ENCODE measurements at places on chromosomes 3 and 15.

- DNase-seq, result no peak
These were observed 248.1 kb downstream of the ERC2 start for GRCh38 chr3:56219894-56220805.

DNA sequence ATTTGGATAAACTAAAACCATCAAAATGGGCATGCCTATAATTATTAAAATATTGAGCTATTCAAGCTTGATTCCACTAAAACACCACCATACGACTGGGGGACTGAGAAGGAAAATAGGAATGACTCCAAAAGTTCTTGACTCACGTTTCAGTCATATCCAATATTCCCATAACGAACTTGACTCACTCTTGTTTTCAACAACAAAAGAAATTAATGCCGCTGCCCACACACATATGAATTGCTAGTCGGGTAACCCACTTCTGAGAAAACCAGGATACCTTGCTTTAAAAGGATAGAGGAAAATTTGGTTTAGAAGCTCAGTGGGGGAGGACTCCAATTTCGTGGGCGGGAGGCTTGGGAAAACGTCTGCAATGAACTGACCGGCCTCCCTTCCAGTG lies 5.2 kb downstream of the HTR3C start:
- no peak for DNase-seq

DNA sequence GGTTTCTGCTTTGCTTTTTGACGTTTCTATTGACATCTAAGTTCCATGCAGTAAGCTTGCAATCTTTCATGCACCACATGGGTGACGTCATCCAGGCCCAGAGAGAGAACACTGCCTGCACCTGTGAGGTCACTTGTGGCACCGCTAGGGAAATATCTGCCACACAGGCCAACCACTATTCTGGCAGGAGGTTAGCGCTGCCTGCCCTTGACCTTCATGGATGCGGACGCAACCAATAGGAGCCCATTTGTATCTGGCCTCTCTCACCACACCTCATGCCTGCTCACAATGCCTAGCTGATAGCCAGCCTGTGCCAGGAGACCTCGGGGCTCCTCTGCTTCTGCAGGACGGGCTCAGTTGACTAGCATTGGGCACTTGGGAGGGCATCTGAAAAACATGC lies 55.8 kb upstream of the PRR23E start:
- DNase-seq, result no peak

DNA sequence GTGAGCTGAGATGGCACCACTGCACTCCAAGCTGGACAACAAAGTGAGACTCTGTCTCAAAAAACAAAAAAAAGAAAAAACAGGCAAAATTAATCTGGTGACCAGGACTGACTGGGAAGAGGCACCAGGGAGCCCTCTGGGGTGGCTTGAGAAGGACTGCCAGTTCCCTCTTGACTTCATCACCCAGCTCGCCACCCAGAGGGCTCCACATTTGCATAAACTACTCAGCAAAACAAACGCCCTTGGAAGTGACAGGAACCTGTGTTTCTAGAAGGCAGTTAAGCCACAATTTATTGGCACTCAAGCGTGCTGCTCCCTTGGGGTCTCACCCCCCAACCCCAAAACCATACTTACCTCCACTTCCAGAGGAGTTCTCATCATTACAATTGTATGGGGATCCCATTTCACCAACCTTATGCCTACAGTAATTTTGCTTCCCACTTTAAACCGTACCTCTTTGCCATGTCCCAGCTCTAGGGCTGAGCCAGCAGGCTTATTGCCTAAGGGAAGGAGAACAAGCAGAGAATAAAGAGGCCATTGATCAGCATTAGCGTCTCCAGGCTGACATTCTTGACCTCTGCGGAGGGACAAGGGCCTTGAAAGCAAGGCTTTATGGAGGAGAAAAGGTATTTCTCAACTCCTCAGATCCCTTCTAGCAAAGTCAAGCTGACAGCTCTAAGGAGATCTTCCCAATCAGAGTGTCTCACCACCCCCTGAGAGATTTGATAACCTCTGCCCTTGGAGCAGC lies 357.4 kb downstream of the SHQ1 start:
- DNase-seq, result no peak

GRCh38 chr3:32630266-32630665 lies 54.7 kb upstream of the CNOT10 start:
- no peak for DNase-seq

- no peak for DNase-seq
These were observed 55.4 kb downstream of the DCBLD2 start for GRCh38 chr3:98846101-98846500.

GRCh38 chr3:53765753-53766152 lies 80.5 kb downstream of the CHDH start:
- no peak for DNase-seq

DNA sequence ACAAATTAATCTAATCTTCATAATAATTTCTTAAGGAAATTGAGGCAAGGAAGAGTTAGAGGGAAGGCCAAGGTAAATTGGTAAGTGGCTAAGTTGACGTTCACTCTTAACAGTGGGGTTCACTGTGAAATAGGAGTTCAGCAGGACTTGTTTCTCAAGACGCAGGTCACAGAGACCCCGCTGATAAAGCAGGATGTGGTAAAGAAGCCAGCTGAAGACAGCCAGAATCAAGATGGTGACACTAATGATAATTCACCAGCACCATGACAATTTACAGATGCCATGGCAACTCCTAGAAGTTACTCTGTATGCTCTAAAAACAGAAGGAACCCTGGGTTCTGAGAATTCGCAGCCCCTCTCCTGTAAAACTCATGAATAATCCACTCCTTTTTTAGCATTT lies 100.1 kb upstream of the CTDSPL start:
- no peak for DNase-seq

DNA sequence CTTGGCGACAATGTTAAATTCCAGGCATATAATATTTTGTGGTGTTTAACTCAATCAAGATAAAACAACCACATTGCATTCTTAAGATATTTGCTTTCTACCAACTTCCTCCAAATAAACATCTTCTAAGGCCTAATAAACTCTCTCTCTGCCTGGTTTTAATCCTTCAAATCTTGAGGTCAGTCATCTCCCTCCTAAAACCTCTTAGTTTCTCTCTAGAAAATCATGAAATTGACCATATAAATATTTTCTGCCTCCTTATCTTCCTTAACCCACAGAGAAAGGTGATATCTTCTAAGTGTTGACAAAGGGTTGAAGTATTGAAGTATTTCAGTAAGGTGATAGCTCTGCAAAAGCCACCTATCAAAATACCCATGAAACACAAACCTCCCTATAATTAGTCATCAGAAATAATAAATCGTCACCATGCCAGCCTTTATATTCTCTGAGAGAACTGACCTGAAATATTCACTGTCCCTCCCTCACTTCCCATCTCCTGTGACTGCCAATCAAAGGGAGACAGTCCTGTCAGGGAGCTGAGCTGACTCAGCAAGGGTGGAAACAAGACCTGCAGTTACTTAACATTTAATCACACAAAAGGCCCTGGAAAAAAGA lies 1261.1 kb downstream of the ROBO1 start:
- no peak for DNase-seq

GRCh38 chr15:73378089-73378488 lies 9.3 kb upstream of the HCN4 start:
- DNase-seq, result no peak

DNA sequence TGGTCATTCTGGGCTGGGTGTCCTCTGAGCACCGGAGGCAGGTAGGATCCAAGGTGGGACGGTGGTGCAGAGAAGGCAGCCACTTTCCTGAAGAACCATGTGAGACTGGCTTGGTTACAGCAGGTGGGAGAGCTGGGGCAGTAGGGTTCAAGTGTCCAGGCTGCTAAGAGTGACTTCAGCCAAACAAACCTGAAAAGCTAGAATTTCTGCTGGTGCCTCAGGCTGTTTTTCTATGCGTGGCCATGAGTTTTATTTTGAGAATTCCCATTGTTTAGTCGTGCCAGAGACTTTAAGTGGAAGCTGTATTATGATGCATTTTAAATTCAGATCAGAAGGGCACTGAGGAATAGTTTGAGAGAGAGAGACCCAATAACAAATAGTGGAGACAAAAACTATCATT lies 20.1 kb downstream of the USP13 start:
- DNase-seq, result no peak

- DNase-seq, result no peak
These were observed 476.3 kb downstream of the AGBL1 start for GRCh38 chr15:86555939-86556338.

DNA sequence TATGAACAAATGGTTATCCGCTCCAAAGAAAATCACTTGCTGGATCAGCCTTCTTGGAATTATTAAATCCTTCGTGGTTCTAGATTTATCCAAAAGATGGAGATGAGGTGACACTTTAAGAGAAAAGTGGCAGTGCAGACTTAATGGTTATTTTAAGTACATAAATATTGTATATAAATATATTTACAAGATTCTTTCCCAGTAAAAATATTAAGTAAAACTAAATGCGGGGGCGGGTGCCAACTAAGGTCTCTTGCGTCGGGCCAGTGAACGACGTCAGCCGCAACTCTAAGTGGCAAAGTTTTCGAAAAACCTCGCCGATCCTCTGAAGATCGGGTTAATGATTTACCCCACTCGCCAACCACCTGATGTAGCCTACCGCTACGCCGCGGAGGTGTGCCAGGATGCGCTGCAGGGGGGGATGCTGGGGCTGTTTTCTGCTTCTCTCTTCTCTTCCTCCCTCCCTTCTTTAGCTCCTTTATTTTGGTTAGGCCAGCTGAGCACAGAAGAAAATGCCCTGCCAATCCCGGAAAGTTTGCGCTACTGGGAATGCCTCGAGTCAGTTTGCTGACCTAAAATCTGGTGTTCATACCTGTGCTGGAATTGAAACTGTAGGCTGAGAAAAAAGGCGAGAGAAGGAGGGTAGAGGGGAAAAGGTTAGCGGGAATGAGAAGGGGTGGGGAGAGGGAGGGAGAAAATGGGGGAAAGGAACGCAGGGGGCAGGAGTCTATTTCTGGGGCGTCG lies 7.6 kb upstream of the FOXB1 start:
- DNase-seq, result no peak

DNA sequence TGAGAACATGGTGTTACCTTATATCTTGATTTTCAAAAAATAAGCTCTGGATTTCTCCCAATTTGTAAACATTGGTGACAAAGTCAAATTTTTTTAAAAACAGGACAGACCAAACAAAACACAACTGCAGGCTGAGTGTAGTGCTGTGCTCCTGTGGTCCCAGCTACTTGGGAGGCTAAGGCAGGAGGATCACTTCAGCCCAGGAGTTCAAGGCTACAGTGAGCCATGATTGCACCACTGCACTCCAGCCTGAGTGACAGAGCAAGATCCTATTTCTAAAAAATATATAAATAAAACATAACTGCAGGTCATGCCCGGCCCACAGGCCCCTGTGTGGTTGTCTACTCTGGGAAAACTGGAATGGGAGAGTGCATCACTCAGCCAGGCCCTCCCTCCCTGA lies 4.0 kb upstream of the ZXDC start:
- DNase-seq, result no peak

DNA sequence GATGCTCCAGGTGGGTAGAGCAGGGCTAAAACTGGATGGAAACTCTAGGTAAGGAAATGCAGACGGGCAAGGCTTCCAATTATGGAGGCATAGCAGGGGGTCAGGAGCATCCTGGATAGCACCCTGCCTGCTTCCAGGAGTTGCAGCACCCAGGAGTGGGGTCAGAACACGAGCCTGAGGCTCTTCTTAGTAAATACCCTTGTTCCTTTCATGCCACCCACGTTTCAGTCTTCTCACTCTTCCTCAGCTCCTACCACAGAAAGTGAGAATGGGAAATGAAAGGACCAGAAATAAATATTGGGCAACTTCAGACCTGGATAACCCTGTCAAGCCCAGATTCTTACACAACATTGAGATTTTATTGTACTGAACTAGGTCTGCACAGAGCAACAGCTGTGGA lies 16.4 kb downstream of the CCR1 start:
- no peak for DNase-seq

GRCh38 chr3:176861137-176861536 lies 336.1 kb downstream of the TBL1XR1 start:
- no peak for DNase-seq

DNA sequence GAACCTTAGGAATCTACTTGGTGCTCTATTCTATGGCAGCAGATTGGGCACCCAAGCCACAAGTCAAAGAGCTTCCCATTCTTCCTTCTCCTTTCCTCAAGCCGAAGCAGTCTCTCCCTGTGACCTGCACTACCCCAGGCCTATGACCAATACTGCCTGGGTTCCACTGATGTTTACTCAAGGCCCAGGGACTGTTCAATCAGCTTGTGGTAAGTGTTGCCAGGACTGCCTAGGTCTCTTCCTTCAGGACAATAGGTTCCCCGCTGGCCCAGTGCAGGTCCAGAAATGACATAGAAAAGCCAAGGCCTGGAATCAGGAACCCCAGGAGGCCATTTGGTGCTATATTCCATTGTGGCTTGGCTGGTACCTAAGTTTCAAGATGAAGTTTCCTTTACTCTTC lies 397.9 kb downstream of the ZIC4 start:
- no peak for DNase-seq

DNA sequence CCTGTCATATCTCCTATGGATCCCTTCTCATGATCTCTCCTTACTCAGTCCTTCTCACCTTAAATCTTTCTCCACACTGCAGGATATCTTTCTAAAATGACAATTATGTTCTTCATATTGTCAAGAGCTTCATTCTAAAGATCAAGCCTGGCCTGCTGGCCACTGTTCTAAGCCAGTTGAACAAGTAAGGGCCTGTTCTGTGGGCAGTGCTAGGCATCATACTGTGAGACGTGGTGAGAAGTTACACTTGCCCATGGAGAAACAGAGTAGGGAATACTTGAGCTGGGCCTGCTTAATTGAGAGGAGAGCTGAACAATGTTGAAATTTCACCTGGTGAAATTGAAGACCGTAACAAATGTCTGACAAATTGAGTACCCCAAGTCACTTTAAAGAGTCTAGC lies 184.1 kb upstream of the RASGRP1 start:
- no peak for DNase-seq

GRCh38 chr3:127949446-127950055 lies 34.5 kb downstream of the KBTBD12 start:
- no peak for DNase-seq

DNA sequence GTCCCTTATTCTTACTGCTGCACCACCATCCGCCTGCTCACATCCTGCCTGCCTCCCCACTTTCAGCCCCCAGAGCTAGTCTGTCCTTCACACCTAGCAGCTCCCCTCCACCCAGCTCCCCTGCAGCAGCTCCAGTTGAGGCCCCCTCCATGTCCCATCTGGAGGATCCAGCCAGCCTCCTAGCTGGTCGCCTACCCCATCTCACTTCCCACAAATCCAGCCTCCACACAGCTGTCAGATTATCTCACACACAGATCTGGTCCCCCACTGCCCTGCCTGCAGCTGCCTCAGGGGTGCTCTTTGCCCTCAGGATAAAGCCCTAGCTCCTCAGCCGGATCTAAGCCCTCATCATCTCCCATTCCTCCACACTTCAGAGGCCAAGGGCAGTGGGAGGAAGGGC lies 8.8 kb upstream of the SEMA7A start:
- no peak for DNase-seq

- DNase-seq, result no peak
These were observed 23.2 kb downstream of the NRG4 start for GRCh38 chr15:75989045-75989444.

Measured in D721Med (cell line).